NCI-H1105 treated with DMSO at 0.1 percent for 48 hours (cell line): ENCODE measurements at places on chromosomes 6 and 20.
A peak's percentile ranks its signal among the peaks of the same experiment; 100 is the strongest.

GRCh38 chr6:150806790-150807189 lies 58.7 kb upstream of the MTHFD1L start:
- DNase-seq: no peak

GRCh38 chr6:29558439-29559079 lies 973 bp downstream of the UBD start:
- no peak for DNase-seq

DNA sequence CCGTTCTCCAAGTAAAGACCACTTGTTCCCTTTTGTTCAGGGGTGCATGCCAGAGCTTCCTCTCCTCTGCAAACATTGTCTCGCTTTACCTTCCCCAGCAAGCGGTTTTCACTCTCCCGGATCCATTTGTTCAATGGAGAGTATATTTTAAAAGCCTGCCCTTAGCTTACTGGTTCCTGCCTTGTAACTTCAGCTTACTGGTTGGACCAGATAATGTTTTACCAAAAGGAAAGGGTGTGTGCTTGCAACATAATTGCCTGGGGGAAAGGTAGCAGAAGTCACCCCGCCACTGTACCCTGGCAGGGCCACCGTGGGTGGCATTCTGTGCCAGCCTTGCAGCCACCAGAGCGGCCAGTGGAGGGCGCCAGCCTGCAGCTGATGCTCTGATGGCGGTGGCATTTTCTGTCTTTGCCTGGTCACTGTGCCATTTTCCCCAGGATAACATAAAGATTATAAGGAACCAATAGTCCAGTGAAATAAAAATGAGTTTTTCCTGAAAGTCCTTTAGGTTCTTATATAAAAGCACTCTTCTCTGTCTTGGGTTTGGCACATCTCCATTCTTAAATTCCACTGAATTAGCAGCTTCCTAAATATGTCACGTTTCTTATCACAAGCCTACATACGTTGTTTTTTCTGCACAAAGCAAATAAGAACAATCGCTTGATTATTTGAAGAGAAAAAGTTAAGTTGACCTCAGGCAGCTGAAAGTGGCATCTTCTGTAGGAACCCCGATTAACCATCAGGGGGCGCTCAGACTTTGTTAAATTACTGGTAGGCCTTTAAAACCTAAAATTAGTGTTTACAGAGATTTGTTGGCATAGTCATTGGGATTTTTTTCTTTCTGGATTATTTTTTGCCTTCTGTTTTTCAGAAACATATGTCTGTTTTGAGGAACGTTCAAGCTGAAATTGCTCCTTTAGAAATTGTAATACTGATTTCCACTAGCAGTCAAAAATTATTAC lies 67.4 kb upstream of the XRN2 start:
- peak; percentile 87 for DNase-seq

- DNase-seq: no peak
These were observed 6.4 kb upstream of the MDGA1 start for GRCh38 chr6:37704066-37704465.

DNA sequence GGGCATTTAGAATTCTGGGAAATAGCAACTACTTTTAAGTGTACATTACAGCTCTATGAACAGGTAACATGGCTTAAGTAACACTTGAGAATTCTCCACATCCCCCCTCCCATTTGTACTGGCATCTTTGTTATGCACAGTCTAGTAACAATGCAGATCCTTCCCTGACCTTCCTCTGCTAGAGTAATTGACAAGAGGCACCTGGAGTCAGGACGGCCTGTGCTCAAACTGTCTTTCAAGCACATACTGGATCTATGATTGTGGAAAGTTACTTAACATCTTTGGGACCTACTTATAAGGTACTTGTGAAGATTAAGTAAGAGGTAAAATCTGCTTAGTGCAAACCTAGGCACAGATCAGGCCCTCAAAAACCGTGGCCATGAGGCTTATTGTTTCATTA lies 21.9 kb upstream of the GSTA3 start:
- DNase-seq: no peak

DNA sequence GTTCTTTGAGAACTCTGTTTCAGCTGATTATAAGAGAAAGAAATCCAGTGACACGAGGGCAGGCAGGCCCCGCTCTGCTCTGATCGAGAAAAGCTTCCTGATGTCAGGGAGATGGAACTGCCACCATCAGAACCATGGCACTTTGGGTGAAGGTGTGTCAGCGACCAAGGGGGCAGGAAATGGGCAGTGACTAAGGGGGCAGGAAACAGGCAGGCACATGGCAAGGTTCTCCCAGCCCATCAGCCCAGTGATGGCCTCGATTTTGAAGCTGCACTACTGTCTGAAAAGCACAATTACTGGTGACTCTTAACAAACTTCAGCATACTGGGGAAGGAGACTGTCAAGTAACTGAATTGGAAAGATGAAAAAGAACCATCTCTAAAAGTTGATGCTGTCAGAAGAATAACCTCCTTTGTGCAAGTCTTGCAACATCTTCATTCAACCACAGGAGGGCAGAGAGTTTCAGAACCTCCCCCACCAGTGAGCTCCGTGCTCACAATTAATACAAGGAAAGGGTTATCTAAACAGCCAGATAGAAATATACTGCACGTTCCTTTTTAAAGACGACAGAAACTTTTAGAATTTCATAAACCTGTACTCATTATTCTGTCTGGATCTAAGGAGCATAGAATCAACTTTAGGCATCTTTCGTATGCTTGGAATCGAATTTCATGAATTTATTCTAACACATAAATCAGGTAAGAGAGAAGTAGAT lies 39.1 kb downstream of the TMX4 start:
- peak; percentile 5 for DNase-seq

GRCh38 chr20:3238616-3239025 lies 369 bp downstream of the SLC4A11 start:
- DNase-seq: no peak

GRCh38 chr6:56787209-56787608 lies 144.5 kb upstream of the DST start:
- DNase-seq: no peak

DNA sequence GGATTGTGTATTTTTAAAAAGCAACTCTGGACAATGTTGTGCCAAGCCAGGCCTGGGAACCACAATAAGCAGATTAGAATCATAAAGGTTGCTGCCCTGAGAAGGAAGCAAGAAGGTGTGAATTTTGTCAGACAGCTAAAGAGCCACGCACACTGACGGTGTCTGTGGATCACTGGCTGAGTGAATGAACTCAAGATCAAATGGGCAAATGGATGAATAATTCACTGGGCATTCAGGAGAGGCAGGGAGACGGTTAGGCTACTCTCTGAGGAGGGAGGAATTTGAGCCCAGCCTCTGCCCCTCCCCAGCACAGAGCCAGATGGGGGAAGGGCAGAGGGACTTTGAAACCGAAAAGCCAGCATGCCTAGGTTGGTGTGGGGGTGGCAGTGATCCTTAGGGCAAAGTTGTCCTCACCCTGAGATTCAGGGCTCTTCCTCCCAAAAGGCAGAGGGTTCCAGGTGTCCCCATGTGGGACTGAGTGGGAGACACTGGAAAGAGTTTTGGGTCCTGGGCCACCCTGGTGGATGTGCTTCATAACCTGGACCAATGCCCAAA lies 19.5 kb upstream of the SLC22A7 start:
- DNase-seq: no peak

- DNase-seq: peak; percentile 16
These were observed 155.6 kb downstream of the OGFRL1 start for GRCh38 chr6:71444222-71444621.

DNA sequence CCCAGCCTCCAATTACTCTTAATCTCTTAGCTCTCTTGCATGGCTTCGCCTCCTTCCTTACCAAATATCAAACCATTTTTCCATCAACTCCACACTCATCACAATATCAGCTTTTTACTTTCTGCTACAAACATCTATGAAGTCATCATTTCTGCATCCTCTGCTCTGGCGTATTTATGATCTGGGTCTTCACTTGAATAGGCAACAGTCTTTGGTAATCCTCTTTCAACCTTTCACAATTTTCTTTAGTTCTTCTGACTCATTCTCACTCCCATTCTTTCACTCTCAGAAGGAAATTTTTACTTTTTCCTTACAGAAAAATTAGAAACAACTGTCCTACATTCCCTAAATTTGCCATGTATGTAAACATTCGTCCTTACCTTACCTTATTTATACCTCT lies 522.4 kb downstream of the HDGFL1 start:
- no peak for DNase-seq

GRCh38 chr6:54860739-54861138 lies 14.2 kb downstream of the FAM83B start:
- DNase-seq: no peak

- no peak for DNase-seq
These were observed 648.5 kb downstream of the TFAP2A start for GRCh38 chr6:9766240-9766915.

- peak; percentile 69 for DNase-seq
These were observed 69.6 kb downstream of the HFE start for GRCh38 chr6:26156850-26157250.

DNA sequence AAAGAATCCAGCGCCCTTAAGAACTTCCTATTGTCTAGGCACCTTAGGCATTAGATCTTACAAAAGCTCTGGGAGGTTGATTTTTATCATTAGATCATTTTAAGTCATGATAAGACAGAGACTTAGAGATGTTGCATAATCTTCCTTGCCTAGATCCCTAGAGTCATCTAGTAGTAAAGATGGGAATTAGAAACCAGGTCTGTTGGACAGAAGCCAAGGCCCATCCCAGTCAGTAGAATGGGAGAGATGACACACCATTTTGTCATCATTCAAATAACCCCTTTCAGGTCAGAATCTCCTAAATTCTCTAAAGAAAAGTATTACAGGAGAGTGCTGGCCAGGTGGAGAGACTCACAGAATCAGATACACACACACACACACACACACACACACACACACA lies 579.1 kb downstream of the BMP2 start:
- no peak for DNase-seq

- no peak for DNase-seq
These were observed 4.0 kb downstream of the MKKS start for GRCh38 chr20:10430000-10430466.

- DNase-seq: no peak
These were observed 4.7 kb upstream of the MAP3K4 start for GRCh38 chr6:160986851-160987250.

DNA sequence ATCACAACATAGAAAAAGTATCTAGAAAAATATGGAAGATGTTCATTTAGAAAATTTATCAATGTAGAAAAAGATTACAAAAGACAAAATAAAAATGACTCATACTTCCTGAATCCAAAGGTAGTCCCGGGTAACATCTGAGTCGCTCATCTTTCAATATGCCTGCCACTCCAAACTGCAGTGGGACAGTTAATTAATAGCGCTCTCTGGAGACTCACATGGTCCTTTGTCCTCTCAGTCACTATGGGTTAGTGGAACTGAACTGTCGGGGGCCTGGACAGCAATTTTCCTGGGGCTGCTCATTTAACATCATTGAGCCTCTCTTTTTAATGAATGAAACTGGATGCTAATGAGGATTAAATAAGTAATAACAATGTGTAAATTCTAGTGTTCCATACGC lies 103.4 kb downstream of the MAP3K4 start:
- no peak for DNase-seq

DNA sequence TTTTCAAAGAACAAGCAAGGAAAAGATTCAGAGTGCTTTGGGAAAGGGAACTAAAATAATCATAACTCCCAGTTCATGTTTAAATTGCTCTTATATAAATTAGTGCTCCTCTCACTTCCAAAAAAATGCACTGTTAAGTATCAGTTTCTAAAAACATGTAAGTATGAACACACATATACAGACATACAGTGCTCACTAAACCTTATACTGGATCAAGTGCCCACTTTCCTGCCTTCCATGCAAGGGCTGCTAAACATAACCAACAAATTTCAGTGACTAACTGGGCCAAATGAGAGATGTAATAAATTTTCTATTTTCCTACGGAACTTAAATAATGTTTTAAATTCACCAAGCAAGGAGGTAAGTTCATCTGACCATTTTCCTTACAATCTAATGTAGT lies 6.4 kb downstream of the TFAP2A start:
- DNase-seq: no peak

DNA sequence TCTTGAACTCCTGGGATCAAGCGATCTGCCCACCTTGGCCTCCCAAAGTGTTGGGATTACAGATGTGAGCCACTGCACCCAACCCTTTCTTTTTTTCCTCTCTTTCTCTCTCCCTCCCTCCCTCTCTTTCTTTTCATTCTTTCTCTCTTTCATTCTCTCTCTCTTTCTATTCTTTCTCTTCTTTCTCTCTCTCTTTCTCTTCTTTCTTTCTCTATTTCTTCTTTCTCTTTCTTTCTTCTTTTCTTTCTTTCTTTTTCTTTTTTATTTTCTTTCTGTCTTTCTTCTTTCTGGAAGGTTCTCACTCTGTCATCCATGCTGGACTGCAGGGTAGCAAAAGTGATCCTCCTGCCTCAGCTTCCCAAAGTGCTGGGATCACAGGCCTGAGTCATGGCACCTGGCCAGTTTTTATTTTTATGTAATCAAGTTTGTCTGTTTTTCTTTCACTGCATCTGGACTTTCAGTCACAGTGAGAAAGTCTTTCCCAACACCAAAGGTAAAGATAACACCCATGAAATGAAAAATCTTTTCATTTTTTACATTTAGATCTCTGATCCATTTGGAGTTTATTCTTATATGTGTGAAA lies 20.2 kb upstream of the BCLAF1 start:
- DNase-seq: no peak

DNA sequence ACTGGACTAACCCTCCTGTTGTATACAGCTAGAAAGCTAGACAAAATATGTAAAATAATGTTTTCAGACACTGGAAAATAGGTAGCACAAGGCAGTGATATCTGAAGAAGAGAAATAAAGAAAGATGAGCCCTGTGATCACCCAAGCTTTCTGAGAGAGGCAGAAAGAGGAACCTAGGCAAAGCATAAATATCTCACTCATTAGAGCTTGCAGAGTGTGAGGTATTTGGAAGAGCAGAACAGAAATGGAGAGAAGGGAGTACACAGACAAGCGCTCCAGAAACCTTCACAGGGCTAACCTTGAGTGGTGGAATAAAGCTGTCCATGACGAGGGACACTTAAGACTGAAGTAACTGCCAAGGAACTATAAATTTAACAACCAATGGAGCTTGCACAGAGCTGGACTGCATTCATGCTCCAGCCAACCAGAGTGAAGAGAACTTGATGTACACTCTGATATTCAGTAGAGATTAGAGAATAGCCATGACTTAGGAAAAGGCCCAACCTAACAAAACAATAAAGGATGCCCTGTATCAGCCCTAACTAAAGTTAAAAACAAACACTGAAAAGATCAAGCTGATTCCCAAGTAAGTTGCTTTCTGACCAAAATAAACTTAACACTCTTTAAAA lies 280.9 kb upstream of the STXBP5 start:
- no peak for DNase-seq

DNA sequence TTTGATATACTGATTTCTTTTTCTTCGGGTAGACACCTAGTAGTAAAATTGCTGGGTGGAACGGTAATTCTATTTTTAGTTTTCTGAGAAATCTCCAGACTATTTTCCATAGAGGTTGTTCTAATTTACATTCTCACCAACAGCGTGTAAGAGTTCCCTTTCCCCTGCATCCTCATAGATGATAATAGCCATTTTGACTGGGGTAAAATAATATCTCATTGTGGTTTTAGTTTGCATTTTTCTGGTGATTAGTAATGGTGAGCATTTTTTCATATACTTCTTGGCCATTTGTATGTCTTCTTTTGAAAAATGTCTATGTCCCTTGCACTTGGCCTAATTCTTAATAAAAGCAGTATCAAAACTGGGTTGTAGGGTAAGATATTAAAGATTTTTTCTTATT lies 148.9 kb upstream of the SIM1 start:
- no peak for DNase-seq

GRCh38 chr6:155638200-155638599 lies 182.6 kb upstream of the NOX3 start:
- no peak for DNase-seq

GRCh38 chr6:88650029-88650619 lies 313.3 kb downstream of the RNGTT start:
- no peak for DNase-seq
